ENCODE measurements at places on chromosomes 7 and 10.

DNA sequence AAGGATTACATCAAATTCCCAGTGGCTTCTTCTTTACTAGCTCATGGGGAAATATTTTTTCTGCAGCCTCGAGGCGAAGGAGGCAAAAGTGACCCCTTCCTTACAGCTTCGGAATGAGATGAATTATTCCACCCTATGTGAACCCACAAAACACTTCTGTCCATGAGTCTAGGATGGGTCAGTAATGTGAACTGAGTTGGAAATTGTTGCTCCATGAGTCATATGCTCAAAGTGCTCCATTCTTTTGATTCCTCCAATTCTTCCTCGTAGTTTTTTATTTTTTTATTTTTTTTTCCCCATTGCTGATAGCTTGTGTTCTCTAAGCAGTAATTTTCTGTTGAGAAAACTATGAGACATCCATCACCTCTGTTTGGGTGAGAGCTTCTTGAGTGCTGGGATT lies 31.7 kb upstream of the FAM204A start:
- no peak for DNase-seq

- no peak for DNase-seq
Measured at GRCh38 chr10:972763-973162, 15.5 kb upstream of the GTPBP4 start.

DNA sequence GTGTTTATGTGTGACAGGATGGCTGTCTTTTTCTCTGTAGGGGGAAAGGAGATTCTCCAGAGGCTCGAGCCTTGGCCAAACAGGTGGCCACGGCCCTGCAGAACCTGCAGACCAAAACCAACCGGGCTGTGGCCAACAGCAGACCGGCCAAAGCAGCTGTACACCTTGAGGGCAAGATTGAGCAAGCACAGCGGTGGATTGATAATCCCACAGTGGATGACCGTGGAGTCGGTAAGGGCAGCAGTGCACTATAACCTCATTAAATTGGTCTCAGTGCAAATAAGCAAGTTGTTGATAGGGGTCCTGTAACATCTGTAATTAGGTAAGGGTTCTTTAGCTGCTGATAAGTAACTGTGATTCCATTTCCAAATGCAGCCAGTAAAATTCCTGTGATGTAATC lies 56.4 kb downstream of the AP3M1 start:
- no peak for DNase-seq

GRCh38 chr7:118511146-118511545 lies 286.6 kb downstream of the ANKRD7 start:
- no peak for DNase-seq

GRCh38 chr7:38893061-38893460 lies 15.9 kb downstream of the VPS41 start:
- no peak for DNase-seq

DNA sequence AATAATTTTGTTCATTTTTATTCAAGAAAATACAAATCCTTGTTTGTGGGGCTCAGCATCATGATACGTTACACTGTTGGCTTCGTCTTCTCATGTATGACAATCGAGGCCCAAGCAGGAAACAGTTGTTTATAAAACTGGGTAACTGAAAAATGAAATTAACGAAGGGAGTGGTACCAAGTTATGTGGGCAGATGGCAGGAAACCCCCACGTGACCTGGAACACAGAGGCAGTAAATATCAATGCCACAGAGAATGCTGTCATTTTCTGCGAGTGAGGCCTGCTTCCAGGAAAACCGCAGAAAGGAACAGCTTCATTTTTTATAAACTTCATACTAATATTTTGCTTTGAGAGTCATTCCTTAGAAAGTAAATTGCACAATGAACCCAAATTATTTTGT lies 201.0 kb upstream of the ADARB2 start:
- DNase-seq = no peak
